ENCODE measurements at places on chromosomes 5 and 9.

GRCh38 chr5:75734913-75735789, 17.9 kb upstream of the POC5 start:
- no peak for DNase-seq

GRCh38 chr5:169778622-169779596, 141.8 kb downstream of the DOCK2 start:
- DNase-seq = no peak

- no peak for DNase-seq
Measured at GRCh38 chr9:2677915-2678889, 39.1 kb upstream of the KCNV2 start.

DNA sequence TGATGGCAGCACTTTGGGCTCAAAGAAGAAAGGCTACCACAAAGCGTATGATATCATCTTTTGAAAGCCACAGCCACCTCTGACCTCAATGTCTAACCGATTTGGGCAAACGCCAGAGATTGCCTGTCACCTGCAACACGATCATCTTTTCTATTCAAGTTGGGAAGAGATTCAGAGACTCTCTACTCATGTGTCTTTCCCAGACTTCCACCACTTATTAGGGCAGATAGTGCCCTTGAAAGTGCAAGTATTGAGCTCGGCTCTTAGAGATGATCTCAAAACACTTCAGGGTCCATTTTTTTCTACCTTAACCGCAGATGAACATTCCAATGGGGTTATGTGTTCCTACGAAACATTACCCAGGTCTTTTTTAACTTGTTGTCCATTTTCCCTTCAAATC, 213.7 kb downstream of the DRD1 start:
- no peak for DNase-seq

- no peak for DNase-seq
Measured at GRCh38 chr9:131096269-131097125, at the start of gene AIF1L. AIF1L (plus strand) TSS chr9:131096531; CDS start chr9:131096630, 99 bp downstream.
